ENCODE measurements at places on chromosomes 16 and 17.

DNA sequence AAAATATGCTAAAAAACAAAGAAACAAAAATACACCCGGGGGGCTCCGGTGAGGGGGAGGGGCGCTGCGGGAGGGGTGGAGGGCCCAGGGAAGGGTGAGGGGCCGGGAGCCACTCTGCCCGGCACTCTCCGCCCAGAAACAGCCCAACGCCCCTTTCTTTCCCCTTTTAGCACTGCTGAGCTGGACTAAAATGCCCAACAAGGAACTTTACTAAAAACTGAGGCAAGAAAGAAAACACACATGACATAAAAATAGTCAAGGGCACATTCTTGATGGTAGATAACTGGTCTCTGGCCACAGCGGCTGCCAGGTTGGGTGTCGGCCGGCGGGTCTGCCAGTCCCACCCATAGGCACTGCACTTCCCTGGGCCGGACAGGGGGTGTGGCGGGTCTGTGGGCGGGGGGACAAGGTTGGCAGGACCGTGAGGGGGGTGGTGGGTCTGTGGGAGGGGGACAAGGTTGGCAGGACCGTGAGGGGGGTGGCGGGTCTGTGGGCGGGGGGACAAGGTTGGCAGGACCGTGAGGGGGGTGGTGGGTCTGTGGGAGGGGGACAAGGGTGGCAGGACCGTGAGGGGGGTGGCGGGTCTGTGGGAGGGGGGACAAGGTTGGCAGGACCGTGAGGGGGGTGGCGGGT, 20.9 kb downstream of the METRNL start:
- peak; percentile 57 for DNase-seq

- DNase-seq: no peak
Observed at GRCh38 chr17:42243493-42243982, 32.7 kb downstream of the STAT5B start.

DNA sequence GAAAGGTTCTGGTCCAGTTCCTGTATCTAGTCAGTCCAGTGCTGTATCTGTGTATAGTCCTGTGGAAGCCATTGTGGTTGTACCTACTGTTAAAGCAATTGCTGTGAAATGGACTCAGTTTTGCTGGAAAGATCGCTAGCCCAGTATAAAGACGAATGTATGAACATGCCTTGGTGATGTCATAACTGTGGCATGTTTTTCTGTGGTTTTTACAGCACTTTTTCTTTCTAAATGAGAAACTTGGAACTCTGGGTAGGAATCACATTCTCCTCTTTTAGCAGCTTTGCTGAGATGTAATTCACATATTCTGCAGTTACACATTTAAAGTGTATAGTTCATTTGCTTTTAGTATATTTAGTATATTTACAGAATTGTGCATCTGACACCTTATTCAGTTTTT, 58.1 kb downstream of the MAP2K4 start:
- no peak for DNase-seq

GRCh38 chr17:16573466-16573865, 4.5 kb upstream of the ZNF287 start:
- DNase-seq: no peak

GRCh38 chr16:87483481-87483880, 9.3 kb downstream of the ZCCHC14 start:
- DNase-seq: no peak

DNA sequence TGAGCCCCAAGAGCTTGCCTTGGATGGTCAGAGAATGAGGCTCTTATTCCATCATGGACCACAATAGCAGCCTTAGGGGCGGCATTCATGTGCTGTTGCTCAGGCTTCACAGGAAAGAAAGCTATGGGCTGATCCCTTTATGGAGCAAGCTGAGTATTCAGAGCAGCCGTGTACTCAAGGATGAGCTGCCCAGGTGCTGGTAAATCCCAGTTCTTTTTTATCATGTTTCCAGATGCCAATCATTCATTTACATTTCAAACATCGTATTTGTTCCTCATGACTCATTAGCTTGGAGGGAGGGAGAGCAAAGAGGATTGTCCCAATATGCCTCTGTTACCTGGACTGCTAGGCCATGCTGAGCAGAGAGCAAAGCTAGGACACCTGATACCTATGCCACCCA, 475.7 kb downstream of the SHISA9 start:
- no peak for DNase-seq

DNA sequence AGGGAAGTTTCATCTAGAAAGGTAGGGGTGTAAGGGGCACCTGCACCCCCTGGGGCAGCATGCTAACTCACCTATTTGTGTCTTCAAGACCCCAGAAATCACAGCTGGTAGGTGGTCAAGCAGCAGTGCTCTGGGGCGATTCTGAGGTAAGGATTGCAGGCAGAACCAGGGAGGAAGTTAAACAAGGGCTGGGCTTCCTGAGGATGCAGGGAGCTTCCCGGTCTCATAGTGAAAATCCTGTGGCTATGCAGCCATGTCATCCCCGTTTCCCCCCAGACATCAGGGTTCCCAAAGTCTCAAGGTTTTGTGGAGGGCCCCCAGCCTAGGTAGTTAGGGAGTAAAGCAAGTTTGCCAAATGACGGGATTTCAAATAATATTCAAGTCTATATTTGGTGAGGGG, 78.5 kb downstream of the C16orf78 start:
- no peak for DNase-seq

GRCh38 chr17:47841488-47842291, 617 bp upstream of the SCRN2 start:
- no peak for DNase-seq

DNA sequence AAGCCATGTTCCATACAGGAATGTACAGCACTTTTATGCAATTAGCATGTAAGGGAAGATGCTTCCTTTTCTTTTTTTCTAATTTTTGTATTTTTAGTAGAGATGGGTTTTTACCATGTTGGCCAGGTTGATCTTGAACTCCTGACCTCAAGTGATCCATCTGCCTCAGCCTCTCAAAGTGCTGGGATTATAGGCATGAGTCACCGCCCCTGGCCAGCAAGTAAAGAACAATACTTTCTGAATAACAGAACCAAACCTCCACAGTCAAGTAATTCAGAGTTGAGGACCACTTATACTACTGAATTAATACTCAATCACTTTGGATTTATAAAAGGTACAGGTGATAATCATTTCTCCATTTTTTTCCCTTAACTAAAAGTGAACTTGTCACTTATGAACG, 13.0 kb downstream of the C16orf87 start:
- DNase-seq: no peak

DNA sequence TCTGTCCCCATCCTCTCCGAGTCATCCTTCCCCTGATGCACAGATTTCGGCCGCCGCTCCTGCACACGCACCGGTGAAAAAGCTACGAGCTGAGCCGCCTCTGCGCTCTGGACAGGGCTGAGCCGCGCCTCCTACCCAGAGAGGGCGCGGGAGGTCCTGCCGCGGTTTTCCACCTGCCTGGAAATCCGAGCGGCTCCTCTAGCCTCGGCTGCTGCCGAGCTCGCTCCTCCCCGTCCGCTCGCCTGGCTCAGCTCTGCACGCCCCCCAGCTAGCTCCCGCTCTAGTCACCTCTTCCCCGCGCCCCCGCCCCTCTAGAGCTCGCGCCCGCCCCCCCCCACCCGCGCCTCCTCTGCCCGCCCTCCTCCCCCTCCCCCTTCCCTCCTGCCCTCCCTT, 198 bp upstream of the SHISA9 start:
- no peak for DNase-seq

DNA sequence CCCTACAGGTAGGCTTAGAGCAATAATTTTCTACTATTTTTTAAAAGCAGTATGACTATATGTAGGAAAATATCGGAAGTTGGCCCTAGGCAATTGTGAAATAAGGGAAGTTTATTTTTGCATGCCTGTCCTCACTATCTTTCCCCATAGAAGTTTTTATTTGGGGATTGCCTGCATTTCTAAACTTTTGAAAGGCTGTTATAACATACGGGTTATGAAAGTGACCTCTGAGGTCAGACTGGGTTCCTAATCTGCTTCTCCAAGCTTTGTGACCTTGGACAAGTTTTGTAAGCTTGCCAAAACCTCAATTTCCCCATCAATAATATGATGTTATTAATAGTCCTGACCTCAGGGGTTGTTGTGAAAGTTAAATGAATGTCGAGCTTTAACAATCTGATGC, 67.1 kb downstream of the ARHGAP44 start:
- no peak for DNase-seq

DNA sequence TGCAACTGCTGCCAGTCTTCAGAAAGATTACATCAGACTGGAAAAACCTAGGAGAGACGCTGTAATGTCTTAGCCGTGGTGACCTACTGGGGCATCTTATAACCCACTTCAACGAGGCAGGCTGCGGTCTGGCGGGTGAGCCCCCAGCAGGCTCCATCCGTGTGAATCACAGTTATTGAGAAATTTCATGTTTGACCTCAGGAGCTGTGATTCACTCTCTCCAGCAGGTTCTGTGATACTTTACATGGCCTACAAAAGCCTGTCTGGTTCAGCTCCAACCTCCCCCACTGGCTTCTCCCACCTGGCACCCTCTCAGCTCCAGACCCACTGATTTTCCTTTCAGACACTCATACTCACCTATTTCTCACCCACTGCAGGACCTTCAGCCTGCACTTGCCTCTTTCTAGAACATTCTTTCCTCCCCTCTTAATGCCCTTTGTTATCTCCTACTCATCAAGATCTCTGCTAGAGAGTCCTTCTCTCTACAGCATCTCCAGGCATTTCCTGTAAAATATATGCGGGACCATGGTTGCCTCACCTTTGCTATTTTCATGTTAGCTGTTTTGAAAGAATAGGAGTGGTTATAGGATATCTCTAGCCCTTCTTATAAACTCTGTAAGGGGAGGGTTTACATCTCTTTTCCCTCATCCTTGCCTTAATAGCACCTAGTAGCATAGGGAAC, 227.9 kb downstream of the MAF start:
- no peak for DNase-seq

DNA sequence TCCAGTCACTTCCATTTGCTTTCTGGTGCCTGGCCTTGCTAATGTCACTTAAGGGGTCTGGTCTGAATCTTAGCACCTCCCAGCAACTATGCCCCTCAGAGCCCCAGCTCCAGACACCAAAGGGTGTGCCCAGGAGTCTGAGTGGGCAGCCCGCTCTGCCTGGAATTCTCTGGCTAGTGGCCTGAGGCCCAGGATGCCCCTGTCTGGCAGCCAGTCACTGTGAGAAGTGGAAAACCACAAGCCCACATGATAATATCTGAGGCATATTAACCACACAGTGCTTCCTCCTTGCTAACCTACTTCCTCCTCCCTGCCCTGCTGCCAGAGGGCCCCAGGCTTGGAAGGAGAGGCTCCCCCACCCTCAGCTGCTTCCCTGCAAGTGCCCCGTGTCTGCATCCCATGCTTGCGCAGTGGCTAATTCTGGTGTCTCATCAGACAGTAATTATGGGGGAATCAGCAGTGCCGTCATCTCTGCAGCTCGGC, 14.0 kb downstream of the SRCIN1 start:
- no peak for DNase-seq

DNA sequence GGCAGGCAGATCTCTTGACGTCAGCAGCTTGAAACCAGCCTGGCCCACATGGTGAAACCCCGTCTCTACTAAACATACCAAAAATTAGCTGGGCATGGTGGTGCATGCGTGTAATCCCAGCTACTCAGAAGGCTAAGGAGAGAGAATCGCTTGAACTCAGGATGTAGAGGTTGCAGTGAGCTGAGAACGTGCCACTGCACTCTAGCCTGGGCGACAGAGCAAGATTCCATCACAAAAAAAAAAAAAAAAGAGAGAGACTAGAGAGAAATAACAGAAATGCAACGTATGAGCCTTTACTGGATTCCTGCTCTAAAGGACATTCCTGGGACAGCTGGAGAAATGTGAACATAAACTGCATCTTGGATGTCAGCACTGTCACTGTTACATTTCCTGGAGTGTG, 10.8 kb downstream of the IFT140 start:
- DNase-seq: no peak

GRCh38 chr16:11964761-11965551, at the start of gene TNFRSF17:
Gene TNFRSF17 (plus strand): TSS chr16:11965210. CDS start chr16:11965325, 115 bp downstream.
- no peak for DNase-seq

- no peak for DNase-seq
Observed at GRCh38 chr17:65064452-65065019, 8.0 kb upstream of the GNA13 start.

GRCh38 chr17:27542841-27543463, 86.7 kb downstream of the KSR1 start:
- DNase-seq: no peak

DNA sequence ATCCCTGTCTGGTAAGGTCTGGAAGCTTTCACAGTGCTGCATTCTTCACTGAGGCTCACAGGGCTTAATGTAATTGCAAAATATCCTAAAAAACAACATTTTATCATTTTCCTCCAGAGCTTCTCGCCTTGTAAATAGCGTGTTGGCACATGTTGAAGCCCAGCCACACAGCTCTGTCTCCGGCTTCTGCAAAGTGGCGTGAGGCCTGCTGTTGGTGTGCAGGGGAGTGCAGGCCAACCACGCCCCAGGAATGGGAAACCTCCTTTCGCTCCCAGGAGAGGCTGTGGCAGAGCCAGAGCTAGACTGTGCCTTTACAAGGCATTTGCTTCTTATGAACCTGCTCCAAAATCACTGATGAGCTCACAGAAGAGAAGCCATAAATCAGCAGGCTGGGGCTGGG, 248.2 kb upstream of the MAF start:
- no peak for DNase-seq

- no peak for DNase-seq
Observed at GRCh38 chr17:80380555-80381002, 34.4 kb upstream of the ENDOV start.

DNA sequence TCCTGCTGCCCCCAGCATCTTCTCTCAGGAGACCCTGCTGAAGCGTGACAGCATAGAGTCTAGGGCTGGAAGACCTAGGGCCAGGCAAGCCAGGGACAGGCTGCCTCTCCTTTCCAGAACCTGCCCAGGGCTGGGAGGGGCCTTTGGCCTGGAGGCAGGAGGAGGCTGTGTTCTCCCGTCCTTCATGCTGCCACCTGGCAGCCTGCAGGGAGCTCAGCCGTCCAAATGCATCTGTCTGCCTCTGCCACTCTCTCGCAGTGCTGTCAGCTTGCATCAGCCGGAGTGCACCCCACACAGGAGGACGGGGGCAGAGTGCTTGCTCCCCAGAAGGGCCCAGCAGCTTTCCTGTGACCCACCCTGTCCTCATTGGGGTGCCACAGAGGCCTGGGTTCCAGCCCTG, 31.3 kb downstream of the ARHGAP23 start:
- DNase-seq: peak; percentile 76

- DNase-seq: no peak
Observed at GRCh38 chr16:80147026-80147655, 393.7 kb upstream of the DYNLRB2 start.

GRCh38 chr17:67105213-67105612, 60.9 kb downstream of the CACNG1 start:
- no peak for DNase-seq

GRCh38 chr17:57484826-57485565, 228.7 kb downstream of the MSI2 start:
- no peak for DNase-seq

Measured in left ventricle myocardium superior (tissue), 1 donor.